ENCODE measurements at places on chromosomes 16 and 17.

GRCh38 chr16:11697319-11697718, 29.1 kb downstream of the SNN start:
- DNase-seq: no peak

DNA sequence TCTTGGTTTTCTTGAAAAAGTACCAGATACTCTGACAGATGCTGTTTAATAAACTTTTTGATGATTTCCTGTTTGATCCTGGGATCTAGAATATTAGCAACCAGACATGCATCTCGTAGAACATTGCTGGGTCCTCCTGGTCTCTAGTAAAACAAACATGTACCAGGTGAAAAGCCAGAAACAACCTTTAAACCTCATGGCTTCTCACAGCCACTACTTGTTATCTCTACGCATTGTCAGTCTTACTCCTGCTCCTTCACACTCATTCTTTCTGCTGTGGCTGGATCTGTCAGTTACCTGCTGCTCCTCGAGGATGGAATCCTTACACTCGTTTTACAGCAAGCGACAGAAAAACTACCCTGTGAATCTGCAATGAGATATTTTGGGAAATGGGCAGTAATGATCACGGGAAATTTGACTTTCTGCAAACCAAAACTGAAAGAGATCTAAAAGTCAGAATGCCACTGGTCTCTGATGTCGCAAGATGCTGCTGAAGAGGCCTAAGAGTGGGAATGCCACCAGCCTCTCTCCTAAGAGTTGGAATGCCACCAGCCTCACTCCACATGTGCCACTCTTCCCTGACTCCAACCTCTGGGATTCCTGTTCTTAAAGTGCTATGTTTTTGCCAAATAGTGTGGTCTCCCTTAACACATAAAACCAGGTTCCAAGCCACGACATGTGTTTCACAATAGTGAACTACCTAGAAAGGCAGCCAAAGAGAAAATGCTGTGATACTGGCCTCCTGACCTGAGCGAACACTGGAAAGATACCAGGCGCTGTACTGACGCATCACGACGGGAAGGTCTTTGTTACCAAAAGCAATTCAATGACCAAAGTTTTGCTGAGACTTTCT, 86.3 kb downstream of the VPS53 start:
- no peak for DNase-seq

- no peak for DNase-seq
Measured at GRCh38 chr17:77610972-77611521, 347.5 kb upstream of the TNRC6C start.

- DNase-seq: no peak
Measured at GRCh38 chr16:83143788-83144187, 517.0 kb downstream of the CDH13 start.

DNA sequence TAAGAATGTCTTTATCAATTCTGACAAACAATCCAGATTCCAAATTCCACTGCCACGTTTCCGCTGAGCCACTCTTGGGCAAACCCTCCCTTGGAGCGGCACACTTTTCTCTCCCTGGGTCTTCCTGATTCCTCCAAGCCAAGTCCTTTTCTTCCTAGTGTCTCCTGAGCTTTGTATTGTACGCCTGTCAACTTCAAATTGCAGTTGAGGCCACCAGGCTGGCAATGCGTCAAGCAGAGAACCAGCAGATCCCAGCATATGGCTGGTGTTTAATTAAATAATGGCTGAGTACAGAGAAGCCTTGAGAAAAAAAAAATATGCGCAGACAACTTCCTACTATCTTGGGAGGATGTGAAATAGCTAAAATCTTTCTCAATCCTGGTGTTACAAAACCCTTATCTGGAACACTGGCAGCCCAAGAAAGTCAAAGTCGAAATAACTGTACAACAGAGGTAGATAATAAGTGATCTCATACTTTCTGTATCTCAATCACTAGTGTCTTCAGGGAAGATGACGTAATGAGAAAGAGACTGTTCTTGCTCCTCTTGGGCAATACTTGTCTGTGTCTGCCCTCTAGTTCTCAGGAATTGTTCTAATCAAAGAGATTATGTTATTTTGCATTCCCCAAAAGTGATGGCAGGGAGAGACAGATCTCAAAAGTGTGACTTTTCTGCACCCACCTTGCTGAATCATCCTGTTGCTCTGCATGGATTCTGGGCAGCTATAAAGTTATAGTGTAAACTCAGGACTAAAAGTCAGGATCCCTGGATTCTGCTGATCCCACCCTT, 15.0 kb downstream of the SMIM36 start:
- no peak for DNase-seq
